ENCODE measurements at places on chromosomes 2 and 18.

DNA sequence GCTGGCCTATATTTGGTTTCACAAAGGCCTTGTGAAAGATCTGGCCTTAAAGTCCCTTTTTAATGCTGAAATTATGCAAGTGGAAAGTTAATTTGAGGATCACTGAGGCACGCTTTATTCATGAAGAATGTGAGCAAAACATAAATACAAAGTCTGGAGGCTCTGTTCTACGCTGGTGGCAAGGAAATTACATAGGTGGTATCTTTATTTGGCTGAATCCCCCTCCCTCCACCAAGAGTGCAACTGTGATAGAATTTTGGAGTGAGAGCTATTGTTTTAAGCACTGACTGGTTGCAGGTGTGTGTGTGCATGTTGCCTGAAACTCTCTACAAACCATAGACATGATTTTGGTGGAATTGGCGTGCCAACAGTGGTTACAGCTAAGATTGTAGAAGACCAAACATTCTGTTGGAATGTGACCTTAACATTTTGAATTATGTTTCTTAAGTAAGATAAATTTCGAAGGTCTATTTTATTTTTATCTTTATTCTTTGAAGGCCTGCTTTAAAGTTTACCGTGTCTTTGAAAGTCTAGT lies 114.3 kb downstream of the SPTBN1 start:
- no peak for DNase-seq

DNA sequence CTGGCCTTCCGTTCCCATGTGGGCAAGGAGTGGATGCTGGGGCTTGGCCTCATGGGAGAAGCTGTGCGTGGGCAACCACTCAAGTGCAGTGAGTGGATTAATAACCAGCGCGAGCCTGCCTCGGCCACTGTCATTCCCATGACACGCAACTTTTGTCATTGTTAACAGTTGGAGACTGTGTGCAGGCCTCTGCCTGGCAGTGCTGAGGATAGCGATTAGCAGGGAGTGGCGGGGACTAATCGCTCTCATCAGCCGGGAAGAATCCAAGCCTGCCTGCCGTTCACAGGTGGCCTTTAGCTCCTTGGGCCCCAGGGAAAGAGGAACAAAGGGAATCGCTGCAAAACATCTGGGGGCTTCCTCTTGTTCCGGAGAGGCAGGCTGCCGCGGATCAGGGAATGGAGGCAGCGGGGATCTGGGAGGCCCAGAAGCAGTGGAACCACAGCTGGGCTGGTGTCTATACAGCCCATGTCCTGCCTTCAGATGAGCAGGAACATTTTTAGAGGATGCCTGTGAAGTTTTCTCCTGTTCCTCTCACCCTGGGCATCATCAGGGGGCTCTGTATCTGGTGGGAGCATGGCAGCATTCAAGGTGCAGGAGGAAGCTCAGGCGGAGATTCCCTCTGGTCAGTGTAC lies 53.8 kb downstream of the CTIF start:
- DNase-seq, result no peak

GRCh38 chr2:170509452-170510193 lies 205.5 kb upstream of the SP5 start:
- no peak for DNase-seq

DNA sequence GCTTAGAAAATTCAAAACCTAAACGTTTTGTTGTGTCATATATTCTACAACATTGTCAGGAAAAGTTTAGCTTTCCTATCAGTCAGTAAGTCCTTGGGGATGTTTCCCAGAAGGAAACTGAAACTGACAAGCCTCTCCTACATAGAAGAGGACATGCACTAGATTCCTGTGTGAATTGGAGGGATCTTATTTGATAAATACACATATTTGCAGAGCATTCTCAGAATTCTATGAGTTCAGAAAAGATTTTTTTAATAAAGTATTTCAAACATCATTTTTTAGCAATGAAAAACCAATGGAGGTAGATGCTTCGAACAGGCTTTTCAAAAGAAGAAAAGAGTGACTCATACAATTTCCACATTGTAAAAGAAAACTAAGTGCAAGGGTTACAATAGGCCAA lies 1706.7 kb downstream of the SUCLG1 start:
- no peak for DNase-seq

DNA sequence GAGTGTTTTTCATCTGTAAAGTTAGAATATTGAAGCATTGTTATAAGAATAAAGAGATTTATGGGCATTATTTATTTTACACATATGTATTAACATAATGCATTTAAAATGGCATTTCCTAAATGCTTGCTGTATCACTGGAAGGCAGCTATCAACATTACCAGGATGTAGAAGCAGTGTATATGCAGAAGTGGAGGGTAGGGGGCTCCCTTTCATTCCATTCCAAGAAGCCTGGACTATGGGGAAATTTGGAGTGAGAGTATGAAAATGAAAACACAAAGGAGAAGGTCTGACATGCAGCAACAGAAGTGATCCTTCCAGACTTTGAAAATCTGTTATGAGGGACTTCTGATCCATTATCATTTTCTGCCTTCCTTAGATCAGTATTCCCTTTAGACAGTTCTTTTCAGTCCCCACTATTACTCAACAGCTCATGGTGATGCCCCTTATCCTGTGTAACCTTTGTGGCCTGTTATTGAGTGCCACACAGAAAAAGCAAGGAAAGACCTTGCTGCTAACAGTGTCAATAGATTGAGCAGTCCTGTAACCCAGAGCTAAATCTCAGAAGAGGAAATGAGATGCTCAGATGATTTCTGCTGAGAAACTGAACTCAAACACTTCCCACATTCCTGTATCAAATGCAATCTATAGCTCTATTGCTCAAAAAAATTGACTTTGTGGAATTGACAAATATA lies 216.6 kb downstream of the HNMT start:
- no peak for DNase-seq

DNA sequence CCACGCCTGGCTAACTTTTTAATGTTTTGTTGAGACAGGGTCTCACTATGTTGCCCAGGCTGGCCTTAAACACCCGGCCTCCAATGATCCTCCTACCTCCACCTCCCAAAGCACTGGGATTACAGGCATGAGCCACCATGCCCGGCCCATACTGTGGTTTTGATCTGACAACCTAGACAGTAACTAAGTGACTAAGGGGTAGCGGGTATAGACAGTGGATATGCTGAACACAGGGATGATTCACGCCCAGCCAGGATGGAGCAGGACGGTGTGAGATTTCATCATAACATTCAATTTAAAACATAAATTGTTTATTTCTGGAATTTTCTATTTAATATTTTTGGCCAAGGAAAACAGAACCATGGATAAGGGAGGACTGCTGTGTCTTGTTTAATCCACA lies 36.0 kb upstream of the YPEL5 start:
- no peak for DNase-seq

GRCh38 chr2:200296118-200296517 lies 10.4 kb upstream of the SPATS2L start:
- DNase-seq, result no peak

DNA sequence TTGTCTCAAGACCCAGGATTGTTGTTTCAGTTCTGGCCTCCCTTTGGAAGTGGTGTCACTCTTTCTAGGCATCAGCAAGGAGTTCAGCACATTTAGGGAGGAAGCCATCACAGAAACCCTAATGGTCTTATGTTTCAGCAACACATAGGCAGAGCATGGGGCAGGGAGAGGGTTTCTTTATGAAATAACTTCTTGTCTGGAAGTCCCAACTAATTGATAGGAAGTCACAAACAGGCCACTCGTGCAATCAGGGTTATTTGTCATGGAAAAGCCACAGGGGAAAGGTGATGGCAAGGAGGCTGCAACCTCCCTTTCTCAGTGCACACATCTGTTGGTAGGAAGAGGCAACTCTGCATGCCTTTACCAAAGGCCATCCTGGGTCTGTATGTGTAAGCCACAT lies 103.0 kb downstream of the BCL11A start:
- DNase-seq, result no peak

GRCh38 chr2:238231251-238231793 lies 8.5 kb downstream of the HES6 start:
- DNase-seq, result peak; percentile 84

DNA sequence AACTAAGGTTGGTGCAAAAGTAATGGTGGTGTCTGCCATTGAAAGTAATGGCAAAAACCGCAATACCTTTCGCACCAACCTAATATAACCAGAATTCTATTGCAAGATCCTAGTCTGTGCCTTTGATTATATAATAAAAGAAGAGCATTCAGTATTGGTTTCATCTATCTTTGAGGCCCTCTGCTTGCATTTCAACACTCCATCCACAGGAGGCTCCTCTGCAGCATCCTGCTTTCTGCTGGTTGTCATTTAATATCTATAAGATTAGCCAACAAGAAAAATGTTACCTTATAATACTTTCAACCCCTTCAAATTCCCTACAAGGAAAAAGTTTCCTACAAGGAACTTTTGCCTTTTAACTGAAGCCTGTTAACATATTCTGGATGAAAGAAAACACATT lies 139.2 kb downstream of the CDCA7 start:
- DNase-seq, result no peak

All from GM13976 (cell line).